ENCODE measurements at places on chromosomes 3 and 15.

DNA sequence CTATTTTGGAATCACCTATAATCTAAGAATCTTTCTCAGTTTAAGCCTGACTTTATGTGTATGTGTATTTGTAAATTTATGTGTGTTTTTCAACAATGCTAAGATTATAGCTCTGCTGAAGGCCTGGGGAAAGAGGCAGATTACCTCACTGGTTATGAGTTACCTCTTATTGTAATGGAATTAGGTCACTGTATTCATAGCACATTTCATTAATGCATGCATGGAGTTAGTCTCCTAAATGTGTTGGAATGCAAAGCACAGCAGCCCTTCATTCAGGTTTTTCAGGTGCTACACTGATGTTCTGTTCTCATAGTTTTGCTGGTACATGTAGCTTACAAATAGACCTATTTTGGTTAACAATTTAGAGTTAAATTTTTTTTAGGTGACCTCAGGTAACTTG is 9.5 kb downstream of the GPR87 start:
- DNase-seq, result no peak

- DNase-seq, result no peak
These were observed 101.7 kb downstream of the ZNF609 start for GRCh38 chr15:64562003-64562640.

DNA sequence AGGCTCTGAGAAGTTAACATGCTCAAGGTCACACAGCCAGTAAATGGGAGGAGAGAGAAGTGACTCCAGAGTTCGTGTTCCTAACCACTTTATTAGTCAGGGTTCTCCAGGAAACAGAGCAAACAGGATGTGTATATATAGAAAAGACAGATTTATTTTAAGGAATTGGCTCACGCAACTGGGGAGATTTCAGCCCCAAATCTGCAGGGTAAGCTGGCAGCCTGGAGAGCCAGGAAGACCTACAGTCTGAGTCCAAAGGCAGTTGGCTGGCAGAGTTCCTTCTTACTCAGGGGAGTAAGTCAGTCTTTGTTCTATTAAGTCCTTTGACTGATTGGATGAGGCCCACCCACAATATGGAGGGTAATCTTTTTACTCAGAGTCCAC is 118.2 kb upstream of the PROK2 start:
- DNase-seq, result no peak

DNA sequence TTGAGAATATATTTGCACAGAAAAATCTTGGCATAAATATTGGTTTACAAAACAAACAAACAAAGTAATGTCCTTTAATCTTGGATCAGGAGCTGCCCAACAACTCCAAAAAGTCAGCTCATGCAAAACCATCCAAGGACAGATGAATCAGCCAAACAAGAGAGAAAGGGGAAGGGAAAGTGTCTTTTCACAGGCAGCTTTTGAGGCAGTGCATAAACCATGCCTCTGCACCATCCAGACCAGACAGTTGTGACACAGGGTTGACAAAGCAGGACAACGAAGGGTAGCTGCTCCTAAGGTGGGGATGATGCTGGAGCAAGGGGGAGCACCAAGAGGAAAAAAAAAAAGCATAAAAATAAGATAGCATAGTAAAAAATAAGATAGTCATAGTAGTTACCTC is 8.7 kb downstream of the CD86 start:
- DNase-seq, result no peak

GRCh38 chr3:120331076-120331475 is 18.1 kb downstream of the LRRC58 start:
- DNase-seq, result no peak

DNA sequence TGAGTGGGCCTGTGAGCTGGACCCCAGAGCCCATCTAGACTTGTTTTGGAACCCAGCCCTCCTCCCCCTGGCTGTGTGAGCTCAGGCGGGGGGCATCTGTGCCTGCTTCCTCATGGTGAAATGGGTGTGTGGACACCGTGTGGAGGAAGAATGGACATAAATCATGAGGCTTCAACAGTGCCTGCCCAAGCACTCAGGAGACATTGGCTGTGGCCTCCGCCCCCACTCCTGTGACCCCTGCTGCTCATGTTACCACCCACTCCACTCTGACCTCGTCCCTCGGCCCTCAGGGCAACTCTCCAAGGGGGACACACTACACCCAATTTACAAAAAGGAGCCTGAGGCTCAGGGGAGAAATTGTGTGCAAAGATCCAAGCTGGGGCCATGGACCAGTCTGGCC is 16.6 kb downstream of the TPRA1 start:
- DNase-seq, result no peak

DNA sequence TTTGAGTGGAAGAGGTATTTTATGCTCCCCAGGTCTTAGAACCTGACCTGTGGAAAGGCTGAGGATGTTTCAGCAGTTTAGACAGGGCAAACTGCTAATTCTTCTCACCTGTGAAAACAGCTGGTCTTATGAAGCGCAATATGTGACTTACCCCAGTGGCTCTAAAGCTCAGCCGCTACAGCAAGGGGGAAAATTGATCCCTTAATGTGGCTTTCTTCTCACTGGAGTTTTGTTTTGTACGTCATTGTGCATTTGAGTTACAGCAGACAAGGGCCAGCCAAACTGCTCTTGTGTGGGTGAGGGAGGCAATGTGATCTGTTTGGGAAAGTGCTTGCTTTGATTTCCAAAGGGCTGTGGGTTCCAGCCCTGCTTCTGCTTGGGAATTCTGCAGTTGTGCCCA is 293.4 kb upstream of the LRRFIP2 start:
- DNase-seq, result no peak
